ENCODE measurements at places on chromosomes 12 and 14.

DNA sequence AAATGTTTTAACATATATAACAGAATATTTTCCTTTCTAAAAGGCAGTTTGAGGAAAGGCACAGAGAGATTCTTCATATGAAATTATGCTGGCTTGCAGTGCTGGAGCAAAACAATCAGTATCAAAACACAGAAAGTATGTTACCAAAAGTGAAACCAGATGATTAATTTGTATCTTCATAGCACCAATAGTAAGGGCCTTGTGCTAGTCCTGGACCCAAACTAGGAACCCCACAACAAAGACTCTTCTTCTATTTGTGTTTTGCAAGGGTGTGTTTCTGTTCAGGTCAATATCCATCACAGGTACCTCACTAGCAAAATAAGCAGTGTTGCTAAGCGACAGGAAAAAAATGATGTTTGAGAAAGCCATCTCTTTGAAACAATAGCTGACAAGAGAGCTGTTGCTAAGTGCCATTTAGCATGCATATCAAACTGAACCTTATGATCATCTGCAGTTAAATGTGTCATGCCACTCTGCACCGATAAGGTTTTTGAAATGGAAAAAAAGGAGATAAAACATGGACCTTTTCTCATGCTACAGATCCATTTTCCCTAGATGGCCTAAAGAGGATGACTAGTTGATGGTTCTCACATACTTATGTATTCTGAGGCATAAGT, 196.2 kb upstream of the ALG10 start:
- no peak for DNase-seq

- peak; percentile 32 for DNase-seq
Observed at GRCh38 chr14:22099942-22100763, 426.5 kb upstream of the OR4E1 start.

GRCh38 chr12:7093892-7094291, 1.6 kb upstream of the C1R start:
- DNase-seq = no peak

GRCh38 chr12:93683410-93683809, 6.2 kb downstream of the CRADD start:
- no peak for DNase-seq

- no peak for DNase-seq
Observed at GRCh38 chr14:24891987-24892496, 157.9 kb downstream of the STXBP6 start.

- no peak for DNase-seq
Observed at GRCh38 chr12:53414756-53415417, 8.8 kb upstream of the AMHR2 start.

DNA sequence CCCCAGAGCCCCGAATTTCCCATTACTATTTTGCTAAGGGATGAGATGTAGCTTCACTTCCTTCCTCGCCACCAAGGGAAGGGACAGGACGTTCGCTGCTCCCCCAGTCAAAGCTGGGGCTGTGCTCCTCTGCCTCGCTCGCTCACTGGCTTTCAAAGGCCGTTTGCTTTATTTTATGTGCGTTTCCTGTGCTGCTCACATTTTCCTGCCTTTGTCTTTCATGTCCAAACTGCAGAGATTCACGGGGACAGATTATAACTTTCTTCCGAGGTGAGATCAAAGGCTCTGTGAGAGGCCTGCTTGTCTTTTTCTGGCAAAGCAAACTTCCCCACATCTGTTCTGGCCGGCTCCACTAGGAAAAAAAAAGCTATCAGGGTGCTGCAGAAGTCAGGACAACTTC, 76.0 kb upstream of the FZD10 start:
- DNase-seq = no peak

- DNase-seq = no peak
Observed at GRCh38 chr14:87113286-87113685, 879.7 kb downstream of the GALC start.

GRCh38 chr12:94172973-94173372, 24.6 kb downstream of the PLXNC1 start:
- DNase-seq = no peak

DNA sequence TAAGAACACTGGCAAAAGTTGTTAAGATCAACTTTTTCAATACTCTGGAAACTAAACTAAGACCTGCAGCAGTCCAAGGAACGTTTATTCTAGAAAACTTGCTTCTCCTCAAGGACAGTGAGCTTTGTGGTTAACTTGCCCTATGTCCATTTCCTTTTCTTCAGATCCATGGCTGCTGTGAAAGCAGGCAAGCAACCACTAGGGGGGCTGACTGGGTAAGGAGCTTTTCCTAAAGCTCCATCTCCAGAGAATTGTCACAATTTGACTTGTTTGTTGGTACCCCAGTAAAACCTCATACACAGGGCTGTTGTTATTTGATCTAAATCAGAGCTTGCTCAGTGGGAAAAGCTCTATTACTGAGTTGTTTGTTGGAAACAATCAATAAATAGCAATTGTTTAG, 10.1 kb upstream of the RPL10L start:
- no peak for DNase-seq

DNA sequence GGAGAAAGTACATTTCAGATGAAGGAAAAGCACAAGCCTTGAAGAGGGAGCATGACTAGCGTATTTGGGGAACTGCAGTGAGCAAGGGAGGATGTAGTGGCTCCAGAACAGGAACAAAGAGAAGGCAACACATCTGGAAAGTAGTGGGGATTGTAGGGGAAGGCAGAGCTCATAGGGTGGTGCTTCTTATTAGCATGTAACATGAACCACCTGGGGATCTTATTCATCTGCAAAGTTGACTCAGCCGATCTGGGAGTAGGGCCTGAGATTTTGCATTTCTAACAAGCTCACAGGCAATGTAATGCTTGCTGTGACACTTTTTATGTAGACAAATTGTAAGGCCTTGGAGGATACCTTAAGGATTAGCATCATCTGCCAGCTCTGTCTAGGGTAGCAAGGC, 447.3 kb downstream of the NELL2 start:
- no peak for DNase-seq

- DNase-seq = no peak
Observed at GRCh38 chr12:91786499-91787272, 359.0 kb downstream of the BTG1 start.

GRCh38 chr14:106308839-106309389, 782.5 kb downstream of the TMEM121 start:
- peak; percentile 43 for DNase-seq

- no peak for DNase-seq
Observed at GRCh38 chr12:40655451-40655850, 36.8 kb upstream of the CNTN1 start.

GRCh38 chr14:103401223-103402214, 16.3 kb downstream of the MARK3 start:
- no peak for DNase-seq

DNA sequence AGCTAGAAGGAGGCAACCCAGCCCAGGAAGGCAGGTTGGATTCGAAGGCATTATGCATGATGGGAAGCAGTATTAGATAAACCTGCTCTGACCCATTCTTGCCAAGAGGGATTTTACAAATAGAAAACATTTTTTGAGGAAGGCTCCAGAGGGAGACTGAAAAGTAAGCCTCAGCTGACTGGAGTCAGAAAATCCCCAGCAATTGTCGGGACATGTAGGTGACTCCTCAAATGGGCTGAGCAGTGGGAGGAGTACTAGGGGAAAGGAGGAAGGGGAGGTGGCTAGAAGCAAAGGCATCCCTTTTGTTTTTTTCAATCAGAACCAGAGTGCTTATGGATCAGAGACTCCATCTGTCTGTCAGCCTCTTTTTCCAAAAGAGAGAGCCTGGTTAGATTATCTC, 138.1 kb upstream of the NTF3 start:
- no peak for DNase-seq

GRCh38 chr12:26185532-26186320, 9.6 kb upstream of the SSPN start:
- no peak for DNase-seq

DNA sequence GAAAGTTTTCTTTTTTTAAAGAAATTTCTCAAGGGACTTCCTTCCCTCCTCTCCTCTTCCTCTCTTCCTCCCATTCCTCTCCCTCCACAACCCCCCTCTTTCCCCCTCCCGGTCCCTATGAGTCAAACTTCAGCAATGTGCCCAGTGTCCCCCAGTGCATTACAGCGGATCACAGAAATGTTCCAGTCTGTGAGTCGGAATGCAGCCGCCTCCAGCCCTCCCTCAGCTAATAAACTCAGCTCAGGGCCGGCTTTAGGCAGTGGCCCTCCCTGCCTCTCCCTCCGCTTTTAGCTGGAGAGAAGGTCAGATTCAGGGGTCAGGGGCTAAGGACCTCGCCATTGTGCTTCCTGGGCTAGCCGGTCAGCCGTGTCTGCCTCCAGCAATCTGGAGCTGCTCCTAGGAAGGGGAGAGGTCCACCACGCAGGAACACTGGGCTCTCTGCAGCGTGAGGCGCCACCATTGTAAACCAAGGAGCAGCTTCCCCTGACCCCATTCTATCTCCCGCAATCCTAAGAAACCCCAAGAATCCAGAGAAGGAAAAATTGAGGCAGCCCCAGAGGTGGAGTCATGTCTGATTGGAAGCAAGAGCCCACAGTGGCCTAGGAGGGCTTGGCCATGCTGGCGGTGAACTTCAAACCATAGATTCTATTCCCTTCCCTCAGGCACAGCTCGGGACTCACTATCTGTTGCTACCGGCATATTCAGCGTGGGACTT, 1.1 kb upstream of the HDAC7 start:
- no peak for DNase-seq

DNA sequence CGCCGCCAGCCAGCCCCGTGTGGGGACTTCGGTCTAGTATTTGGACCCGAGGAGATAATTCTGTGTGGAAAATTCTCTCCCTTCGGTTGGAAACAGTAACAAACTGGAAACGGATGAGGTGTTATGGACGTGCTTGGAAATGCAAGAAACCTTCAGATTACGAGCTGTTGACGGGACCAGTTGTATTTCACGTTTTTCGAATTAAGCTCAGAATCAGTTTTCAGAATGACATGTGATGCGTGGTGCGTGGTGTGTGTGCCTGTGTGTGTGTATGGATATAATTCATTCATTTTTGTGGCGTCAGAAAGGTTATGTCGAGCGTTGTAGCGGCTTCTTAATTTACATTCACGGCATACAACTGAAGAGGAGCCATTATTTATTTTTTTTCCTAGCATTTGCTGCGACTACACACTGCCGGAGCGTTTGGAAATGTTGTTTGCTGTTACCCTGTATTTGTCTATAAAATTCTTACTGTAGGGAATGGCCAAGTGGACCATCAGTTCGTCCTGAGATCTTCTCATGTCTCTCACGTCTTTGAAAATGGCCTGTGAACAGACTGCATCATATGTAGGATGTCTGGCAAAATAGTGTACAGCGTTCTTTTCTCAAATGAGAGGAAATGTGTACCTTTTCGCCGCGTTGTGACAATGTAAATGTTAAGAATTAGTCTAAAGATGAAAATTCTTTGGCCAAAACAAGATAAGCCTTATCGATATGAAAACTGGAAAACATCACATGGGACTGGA, 1.3 kb downstream of the TRAF3 start:
- no peak for DNase-seq

- DNase-seq = no peak
Observed at GRCh38 chr12:57620936-57621496, 9.8 kb downstream of the ARHGEF25 start.

DNA sequence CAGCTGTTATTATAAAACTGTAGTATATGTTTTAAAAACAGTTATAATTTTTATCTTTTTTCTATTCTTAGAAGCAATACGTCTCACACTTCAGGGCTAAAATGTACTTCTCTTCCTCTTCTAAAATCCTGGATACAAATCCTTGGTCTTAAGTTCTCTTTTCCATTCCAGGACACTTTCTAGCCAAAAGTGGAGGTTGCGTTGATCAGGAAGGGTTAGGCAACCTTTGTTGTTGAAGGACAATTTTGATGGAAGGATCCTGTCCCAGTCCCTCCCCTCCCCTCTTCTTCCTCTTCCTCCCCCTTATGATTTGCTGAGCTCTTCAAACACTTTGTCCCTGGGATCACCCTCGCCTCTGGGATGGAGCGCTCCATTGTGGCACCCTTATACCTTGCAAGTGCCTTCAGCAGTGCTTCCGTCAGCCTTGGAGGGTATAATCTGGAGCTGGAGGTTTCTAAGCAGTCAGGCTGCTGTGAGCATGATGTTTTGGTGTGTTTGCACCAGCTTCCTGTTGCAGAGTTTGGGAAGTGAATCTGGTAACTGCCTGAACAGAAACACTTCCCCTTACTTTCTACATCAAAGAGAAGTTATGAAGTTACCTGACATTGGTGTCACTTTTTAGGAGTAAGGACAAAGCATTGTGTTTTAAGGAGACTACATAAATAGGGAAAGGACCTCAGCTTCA, 87.4 kb upstream of the SLC38A2 start:
- no peak for DNase-seq

DNA sequence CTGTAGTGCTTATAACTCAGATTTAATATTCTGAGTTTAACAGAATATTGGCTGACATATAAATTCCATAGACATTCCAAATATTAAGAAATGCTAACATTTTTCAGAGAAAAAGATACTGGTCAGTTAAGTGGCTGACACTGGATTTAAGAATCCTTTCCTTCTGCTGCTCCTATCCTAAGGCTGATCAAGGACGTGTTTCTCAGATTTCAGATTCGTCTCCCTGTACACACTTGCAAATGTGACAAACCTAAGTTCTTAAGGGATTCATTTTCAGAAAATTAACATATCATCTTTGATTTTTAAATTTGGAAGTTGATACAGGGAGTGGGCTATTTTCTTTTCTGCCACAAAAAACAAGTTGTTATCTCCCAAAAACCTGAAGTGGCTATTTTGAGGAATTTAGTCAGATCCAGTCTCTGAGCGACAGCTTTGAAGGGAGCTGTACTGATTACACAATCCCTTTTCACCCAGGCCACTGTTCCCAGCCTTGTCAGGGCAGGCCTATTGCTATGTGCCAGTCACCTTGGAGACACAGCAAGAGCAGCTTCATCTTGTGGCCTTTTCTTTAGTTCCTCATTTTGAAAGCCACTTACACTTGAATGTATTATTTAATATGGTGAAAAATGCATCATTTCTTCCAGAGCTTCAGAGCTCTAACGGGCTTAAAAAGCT, 370.6 kb downstream of the KCNH5 start:
- DNase-seq = no peak

DNA sequence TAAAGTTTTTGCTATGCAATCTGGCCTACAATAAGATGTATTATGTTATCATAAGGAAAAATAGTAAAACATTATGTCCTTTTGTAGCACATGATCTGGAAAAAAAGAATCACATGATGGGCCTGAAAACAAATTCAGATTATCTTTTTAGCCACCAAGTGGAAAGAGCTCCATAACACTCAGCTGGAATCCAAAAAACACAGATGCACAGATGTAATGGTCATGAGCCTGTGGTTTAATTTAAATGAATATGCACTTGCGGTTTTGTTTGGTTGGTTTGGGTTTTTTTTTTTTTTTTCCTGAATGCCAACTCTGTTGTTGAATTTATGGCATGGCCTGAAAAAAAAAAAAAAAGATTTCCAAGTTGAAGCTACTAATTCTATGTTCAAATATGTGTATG, 4.1 kb downstream of the KCNC2 start:
- DNase-seq = no peak

- no peak for DNase-seq
Observed at GRCh38 chr12:69688471-69689427, 10.4 kb downstream of the BEST3 start.

- no peak for DNase-seq
Observed at GRCh38 chr14:39841088-39841487, 408.9 kb upstream of the FBXO33 start.
